NCI-H1092 treated with DMSO at 0.1 percent for 48 hours (cell line): ENCODE measurements at places on chromosomes 5 and 9.

GRCh38 chr9:33458444-33458843, 11.1 kb upstream of the AQP3 start:
- DNase-seq: no peak

GRCh38 chr9:113632776-113633590, 169.5 kb downstream of the RGS3 start:
- DNase-seq: no peak

DNA sequence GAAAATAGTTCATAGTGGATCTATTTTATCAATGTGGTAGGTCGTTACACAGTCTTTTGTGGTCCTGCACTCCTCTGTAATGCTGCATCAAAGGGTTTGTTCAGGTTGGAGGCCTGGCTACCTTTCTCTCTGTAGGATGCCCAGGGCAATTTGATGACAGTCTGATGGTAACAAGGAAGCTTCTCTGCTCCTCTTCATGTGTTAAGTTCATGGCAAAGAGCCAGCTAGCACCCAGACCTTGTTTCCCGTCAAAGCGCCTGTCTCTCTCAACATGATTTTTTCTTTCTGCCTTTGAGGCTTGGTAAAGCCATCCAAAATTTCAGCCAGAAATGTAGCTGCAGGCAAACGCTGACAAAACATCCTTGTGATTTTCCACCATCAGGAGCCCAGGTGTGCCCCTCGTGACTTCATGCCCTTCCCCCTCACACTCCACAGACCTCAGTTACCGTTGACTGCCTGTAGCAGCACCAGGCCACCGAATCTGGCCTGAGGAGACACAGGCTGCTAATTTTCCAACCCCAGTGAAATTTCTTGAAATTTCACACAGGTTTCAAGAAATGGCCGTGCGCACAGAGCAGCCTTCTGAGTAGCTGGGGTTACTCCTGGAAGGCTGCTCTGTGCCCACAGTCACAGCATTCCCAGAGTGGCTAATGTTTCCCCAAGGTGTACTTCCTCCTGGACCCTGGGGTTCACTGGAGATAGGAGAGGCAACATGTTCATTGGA, 292.7 kb downstream of the CWC27 start:
- no peak for DNase-seq

- no peak for DNase-seq
These were observed 857 bp downstream of the FAM169A start for GRCh38 chr5:74865256-74865803.

DNA sequence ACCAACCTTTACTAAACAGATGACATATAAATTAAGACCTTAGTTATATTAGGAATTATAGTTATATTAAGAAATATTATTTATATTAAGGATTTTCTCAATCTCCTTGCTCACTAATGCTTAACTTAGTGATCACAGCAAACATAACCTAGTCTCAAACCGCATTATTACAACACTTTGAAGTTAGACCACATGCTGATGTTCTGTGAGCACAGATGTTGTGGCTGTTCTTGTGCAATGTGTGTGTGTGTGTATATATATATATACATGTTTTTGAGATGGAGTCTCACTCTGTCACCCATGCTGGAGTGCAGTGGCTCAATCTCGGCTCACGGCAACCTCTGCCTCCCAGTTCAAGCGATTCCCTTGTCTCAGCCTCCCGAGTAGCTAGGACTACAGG, 20.5 kb downstream of the ELP1 start:
- DNase-seq: no peak

- DNase-seq: no peak
These were observed 219.5 kb upstream of the IZUMO3 start for GRCh38 chr9:24765025-24765756.

DNA sequence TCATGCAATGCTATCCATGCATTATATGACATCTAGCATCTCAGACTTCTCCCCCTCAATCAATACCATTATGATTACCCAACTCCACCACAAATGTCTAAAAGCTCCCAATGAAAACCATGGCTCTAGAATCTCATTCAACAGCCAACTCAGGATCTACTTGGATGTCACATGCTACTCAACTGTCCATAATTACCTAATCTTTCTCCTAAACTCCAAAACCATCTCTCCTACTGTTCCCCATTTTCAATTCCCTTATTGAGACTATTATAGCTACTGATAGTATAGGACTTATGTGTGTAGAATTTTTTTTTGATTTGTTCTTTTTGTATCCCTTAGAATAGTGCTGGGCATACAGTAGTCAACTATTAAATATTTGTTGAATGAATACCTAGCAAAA, 8.2 kb upstream of the STRBP start:
- DNase-seq: no peak

GRCh38 chr5:52705720-52706119, 82.0 kb upstream of the ITGA1 start:
- DNase-seq: no peak

GRCh38 chr5:59040024-59040803, 457.3 kb downstream of the RAB3C start:
- no peak for DNase-seq

GRCh38 chr9:129486756-129487657, 133.9 kb downstream of the C9orf50 start:
- DNase-seq: no peak

DNA sequence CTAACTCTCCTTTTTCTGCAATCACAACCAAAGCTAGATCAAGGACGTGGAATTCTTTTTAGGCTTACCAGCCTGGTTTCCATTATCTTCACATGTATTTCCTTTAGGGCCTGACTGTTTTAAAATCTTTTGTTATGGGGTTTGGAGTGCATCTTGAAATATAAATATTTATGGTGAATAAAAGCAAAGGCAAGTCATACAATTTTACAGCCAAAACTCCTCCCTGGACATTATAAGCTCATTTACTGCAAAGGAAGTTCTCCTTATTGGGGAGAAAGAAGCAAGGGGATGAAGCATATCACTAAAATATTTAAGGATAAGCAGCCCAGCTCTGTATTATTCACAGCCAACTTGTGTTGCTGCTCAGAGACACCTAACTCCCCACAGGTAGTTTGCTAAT, 132.2 kb upstream of the TARS1 start:
- DNase-seq: no peak

DNA sequence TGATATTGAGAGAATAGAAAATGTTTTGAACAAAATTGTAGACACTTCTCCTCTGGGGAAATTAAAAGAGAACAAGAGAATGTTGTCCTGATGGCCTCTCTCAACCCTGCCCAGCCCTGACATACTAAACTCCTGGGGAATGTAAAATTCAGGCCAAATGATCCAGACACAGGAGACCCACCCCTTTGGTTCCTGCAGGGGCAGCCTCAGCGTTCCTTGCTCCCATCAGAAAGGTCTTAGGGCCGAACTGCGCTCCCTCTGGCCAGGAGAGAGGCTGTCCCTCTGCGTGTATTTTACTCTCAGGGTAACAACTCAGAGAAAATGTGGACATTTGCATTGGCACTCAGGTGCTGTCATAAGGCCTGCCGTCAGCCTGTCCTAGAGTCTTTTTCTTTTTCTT, 616.3 kb upstream of the KLF4 start:
- no peak for DNase-seq

- no peak for DNase-seq
These were observed 217.4 kb downstream of the SLIT3 start for GRCh38 chr5:169083394-169084018.

DNA sequence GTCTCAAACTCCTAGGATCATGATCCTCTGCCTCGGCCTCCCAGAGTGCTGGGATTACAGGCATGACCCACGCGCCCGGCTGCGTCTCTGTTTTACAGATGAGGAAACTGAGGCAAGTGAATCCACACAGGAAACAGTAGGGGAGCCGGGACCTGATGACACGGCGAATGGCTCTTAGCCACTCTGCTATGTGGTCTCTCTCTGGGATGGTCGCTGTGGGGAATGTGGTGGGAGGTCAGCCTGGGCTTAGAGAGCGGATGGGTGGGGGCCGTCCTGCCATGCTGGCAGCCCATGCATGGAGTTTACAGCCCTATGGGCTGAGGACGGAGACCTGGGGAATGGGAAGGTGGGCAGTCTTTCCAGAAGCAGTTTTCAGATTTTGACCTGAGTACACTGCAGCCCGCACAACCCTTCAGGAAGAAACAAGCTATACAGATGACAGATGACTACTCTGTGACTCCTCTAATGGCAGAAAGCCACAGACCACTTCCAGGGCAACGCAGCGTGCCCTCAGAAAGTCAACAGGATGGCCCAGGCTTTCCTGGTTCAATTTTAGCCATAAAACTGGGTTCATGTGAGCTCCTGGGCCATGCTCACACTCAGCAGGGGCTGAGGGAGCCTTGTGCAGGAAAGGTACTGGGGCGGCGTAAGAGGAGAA, 136.1 kb upstream of the RAPGEF1 start:
- no peak for DNase-seq

DNA sequence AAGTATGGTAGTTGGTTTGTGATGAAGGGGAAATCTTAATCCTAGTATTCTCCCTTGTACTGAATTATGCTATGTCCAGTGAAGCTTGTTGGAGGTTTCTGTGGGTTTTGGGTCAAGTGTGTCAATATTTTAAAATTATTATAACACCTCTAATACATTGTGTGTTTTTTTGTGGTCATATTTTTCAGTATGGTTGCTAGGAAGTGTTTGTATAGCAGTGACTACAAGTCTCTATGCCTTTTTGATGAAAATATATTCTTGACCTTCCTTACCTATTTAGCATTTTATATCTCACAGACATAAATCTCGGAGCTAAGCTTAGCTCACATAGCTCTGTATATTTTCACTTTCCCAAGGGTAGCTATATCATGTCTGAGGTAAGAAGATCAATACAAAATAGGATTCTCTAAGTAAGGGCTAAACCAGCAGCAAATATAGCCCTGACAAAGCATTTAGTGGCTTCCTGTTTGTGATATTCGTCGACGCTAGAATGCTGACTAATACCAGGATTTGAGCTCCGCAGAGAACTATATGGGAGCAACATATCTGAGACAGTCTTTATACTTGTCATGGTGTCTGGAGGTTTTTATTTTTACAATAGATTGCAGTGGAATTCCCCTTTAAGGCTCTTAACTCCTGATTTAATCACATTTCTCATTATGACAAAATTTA, 82.3 kb downstream of the MACIR start:
- DNase-seq: no peak

DNA sequence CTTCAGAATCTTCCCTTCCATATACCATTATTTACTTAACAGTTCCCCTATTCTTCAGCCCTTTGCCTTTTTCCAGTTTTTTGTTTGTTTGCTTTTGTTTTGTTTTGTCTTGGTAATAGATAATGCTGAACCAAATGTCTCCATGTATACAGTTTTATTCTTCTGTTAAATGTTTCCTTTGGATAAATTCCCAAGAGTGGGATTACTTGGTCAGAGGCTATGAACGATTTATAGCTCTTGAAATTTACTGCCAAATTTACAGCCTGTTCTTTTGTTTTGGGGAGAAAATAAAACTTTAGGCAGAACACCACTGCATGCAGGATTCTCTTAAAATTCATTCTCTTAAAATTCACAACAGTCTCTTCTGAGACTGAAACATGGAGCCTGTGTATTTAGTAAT, 38.6 kb downstream of the NR4A3 start:
- DNase-seq: no peak

GRCh38 chr5:157961176-157961575, 102.2 kb upstream of the CLINT1 start:
- DNase-seq: peak; percentile 80

DNA sequence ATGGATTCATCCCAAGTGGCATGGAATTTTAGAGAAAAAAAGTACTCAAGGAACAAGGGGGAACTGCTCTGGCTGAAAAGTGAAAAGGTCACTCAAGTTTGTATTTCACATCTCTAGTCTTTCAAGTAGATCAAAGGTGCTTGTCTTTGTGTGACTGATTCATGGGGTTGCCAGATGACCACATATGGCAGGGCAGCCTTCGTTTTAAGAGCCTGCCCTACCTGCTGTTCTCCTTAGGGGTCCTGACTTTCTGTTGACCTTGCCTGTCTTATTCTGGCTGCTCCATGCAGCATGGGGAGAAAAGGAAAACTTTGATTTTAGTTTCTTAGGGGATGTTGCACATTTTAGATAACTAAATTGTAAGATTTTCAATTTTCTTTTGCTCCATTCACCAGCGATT, 877.7 kb downstream of the TLE1 start:
- no peak for DNase-seq

GRCh38 chr5:158502686-158503085, 597.0 kb downstream of the EBF1 start:
- no peak for DNase-seq

DNA sequence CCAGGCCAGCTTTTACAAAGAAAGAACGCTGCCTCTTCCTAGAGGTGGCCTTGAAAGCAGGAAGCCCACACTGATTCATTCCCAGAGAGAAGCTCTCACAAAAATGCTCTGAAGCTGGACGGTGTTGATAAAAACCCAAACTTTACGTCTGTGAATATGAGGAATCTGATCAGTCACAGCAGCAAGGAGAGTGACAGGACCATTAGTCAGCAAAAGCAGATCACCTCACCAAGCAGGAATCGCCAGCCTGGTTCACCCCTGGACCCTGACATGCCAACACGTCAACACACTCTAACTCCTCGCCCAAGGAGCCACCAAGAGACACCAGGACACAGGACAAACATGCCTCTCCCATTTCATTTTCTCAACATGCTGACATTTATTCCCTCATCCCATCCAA, 70.6 kb upstream of the ZNF622 start:
- no peak for DNase-seq

GRCh38 chr5:30341466-30341865, 852.0 kb upstream of the CDH6 start:
- DNase-seq: no peak

DNA sequence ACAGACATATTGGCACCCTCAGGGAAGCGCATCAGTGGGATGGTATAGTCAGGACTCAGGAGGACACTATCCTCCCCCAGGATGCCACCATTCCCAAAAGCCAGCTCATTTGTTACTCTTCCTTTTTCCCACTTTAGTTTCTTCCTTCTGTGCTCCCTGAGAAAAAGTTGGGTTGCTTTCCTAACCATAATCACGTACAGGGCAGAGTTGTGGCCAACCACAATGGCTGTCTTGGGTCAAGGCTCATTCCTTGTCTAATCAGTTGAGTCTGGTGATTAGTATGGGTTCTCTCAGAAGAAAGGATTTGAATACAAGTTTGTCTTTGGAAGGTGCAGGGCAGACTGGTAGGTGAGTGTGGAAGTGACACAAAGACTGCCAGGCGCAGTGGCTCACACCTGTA, 26.6 kb upstream of the ATP6V1G1 start:
- no peak for DNase-seq

DNA sequence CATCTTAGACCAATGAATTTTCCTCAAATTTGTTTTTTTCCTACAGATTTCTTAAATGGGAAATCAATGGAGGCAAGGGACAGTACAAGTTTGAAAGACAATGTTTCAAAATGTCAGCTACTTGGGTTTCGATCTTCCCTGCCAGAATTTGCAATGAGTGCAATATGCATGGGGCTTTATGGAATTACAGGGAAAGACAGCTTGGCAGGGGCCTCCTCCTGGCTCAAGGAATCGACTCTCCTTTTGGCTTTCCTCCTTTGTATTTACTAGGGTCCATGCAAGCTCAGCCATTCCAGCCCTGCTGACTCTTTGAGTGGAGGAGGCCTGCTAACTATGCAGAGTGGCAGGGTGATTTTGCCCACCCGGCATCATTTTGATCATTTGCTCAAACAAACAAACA, 63.2 kb downstream of the MED27 start:
- DNase-seq: no peak

GRCh38 chr9:70701163-70701562, 286.7 kb upstream of the KLF9 start:
- DNase-seq: no peak
